Fibroblast of skin of abdomen (primary cell): ENCODE measurements at places on chromosomes 3 and 15.

- no peak for DNase-seq
Observed at GRCh38 chr15:29130476-29130875, 139.1 kb downstream of the NSMCE3 start.

DNA sequence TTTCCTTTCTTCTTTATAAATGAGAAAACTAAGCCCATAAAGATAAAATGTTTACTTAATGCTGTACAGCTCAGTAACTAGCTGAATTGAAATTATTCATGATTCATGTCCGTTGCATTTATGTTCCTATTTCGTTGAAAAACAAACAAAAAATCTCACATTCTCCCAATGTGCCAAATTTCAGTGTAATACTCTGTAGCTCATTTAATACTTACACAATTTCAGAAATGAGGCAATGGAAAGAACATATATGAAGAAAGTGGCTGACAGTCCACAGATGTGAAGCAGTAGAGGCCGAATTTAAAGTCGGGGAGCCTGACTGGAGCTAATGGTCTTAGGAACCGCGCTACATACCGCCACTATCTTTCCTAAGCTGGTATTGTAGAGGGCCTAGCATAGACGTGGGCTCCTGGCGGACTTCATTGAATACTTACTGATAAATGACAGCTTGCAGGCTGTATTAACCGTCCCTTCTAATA lies 651 bp downstream of the PLSCR2 start:
- no peak for DNase-seq

DNA sequence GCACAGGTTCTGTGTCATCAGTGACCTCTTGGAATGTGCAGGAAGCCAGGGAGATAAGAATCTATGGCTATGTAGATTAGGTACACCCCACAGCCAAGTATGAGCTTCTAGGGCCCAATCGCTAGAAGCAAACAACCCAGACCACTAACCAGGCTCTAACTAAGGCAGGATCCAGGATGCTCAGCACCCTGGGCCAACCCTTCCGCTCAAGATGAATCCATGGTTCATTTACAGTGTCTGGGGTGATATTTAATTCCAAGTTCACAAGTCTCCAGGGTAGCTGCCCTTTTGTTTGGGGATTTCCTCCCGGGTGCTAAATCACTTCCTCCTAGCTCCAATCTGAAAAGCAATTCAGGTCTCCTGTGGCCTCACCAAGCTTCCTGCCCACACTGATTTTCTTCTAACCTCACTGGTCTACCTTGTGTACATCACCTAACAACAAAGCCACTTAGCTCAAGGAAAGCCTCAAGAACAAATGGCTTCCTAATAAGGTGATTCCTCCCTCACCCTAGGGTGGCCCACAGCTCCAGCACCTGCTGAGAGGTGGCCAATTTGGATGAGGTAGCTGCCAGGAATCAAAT lies 2.4 kb downstream of the EHD4 start:
- no peak for DNase-seq

- no peak for DNase-seq
Observed at GRCh38 chr15:95263751-95264150, 1032.4 kb downstream of the MCTP2 start.

DNA sequence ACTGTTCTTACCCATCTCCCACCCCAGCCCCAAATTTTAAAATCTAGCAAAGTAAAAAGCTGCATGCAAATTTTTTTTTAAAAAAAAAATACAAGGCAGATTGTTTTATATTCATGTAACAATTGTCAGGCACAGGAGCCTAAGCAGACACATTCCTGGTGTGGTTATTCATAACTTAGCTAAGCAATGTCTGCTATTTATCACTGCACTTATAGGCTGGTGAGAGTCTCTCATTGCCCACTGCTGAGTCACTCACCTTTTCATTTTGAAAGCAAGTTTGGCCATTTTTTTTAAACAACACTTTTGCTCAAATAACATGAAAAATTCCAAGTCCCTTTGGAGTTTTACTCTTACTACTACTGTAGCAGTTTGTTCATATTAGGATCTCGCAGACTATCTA lies 413.9 kb downstream of the RBMS3 start:
- DNase-seq: peak; percentile 98

DNA sequence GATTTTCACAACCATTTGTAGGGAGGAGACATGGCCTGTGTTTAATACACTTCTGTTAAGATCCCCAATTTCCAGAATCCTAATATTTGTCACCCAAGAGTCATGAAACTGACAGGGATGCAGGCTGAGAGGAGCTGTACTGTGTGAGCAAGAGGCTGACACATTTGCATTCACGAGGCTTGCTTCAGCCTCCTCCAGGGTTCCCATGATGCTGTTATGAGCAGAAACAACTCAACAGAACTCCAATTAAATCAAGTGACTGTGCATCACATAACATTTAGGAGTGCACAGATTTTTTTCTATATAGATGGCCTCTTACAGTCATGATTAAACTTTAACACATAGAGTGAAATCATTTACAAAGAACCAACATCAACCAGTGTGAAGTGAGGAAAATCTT lies 292.3 kb upstream of the STT3B start:
- no peak for DNase-seq

DNA sequence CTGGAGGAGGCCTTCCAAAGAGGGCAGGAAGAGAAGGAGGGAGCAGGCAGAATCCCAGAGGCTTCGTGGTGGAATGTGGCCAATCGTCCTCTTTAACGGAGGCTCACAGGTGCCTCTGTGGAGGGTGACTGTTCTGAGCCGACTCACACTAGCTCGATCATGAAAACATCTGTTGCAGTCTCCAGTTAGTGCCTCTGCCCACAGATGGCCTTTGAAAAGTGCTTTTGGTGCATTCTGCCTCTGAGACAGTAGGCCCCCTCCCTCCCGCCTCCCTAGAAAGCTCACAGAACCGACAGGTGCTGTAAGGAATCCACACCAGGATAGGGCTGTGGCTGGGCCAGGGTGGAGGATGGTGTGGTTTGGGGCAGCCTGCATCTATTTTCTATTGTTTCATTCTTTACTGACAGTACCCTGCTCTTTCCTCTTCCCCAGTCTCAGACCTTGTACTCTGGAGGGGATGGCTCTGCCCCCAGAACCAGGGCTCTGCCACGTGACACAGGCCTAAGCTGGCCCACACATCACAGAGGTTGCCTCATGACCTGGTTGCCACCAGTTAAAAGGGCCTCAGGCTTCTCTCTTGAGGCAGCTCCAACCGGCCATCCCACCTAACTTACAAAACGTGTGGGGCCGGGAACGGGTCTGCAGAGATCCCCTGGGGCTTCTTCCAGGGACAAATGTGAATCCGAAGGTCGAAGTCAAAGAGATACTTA lies 27.2 kb upstream of the PIGZ start:
- no peak for DNase-seq

GRCh38 chr15:64695561-64695992 lies 79.8 kb downstream of the RBPMS2 start:
- DNase-seq: no peak

- DNase-seq: no peak
Observed at GRCh38 chr3:167125612-167126407, 254.3 kb downstream of the ZBBX start.
